ENCODE measurements at places on chromosomes 13 and 19. TPM values are rescaled to one million over a fixed set of nuclear protein-coding genes. Genes with fewer than 3 reads are reported as not detected.

Gene RXFP2
- total RNA-seq, result not detected

- no peak for DNase-seq
- peaks cover 7% of the 10 kb centered on the region for H3K4me1 ChIP-seq
- peaks cover 4% of the 10 kb centered on the region for H3K27me3 ChIP-seq
- H3K36me3 ChIP-seq, result no peaks in the 10 kb centered on the region
- no peak overlapping the region for H3K27ac ChIP-seq
- no peak overlapping the region for H3K4me3 ChIP-seq
These were observed 108.9 kb downstream of the DNAJC15 start for GRCh38 chr13:43132257-43132656.

DNA sequence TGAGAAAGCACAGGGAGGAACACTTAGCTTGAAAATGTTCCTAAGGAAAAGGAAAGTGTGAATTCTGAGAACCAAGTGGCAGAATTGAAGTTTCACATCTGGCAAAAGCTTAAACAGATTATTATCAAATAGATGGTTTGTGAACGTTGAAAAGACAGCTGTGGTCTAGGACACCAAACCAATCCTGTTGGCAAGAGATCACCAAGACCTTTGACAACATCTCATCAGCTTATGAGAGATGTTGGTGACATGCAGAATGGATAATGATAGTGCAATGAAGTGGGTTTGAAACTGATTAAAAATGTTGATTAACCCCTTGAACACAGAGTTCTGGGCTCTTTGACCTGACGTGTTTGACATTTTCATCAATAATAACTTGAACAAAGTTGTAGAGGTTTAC, 74.6 kb upstream of the GPR183 start:
- peaks cover 93% of the 10 kb centered on the region for H3K4me1 ChIP-seq
- peak overlapping the region; percentile 14 for H3K4me3 ChIP-seq
- DNase-seq, result no peak
- peaks cover 5% of the 10 kb centered on the region for H3K36me3 ChIP-seq
- H3K27me3 ChIP-seq, result no peaks in the 10 kb centered on the region
- H3K27ac ChIP-seq, result no peak overlapping the region

GRCh38 chr19:39858541-39858940, 12.4 kb upstream of the FBL start:
- H3K4me1 ChIP-seq, result no peaks in the 10 kb centered on the region
- H3K36me3 ChIP-seq, result no peaks in the 10 kb centered on the region
- H3K4me3 ChIP-seq, result no peak overlapping the region
- no peak overlapping the region for H3K27ac ChIP-seq

Gene ADM5
- 6.9 TPM for total RNA-seq

- peaks cover 22% of the 10 kb centered on the region for H3K4me1 ChIP-seq
- no peaks in the 10 kb centered on the region for H3K36me3 ChIP-seq
- peak overlapping the region; percentile 50 for H3K4me3 ChIP-seq
These were observed 596 bp upstream of the GJB2 start for GRCh38 chr13:20193162-20193906.

- peaks cover 72% of the 10 kb centered on the region for H3K4me1 ChIP-seq
- no peaks in the 10 kb centered on the region for H3K36me3 ChIP-seq
- DNase-seq, result no peak
These were observed 40.8 kb downstream of the RCBTB2 start for GRCh38 chr13:48492096-48492440.

DNA sequence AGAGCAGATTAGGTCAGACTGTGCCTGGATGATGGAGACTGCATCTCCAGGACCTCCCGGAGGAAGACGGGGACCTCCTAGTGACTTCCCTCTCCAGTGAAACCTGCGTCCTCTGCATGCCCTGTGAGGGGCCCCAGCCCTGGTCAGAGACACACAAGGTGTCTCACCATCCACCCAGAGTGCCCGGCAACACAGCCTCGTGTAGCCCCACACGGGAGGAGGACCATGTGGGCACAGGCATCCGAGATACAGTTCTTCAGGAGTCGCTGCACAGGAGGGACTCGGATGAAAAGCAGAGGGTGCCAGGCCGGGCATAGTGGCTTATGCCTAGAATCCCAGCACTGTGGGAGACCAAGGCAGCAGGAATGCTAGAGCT, 64.8 kb downstream of the PEPD start:
- no peaks in the 10 kb centered on the region for H3K27me3 ChIP-seq
- H3K4me3 ChIP-seq, result no peak overlapping the region
- H3K27ac ChIP-seq, result no peak overlapping the region
- no peaks in the 10 kb centered on the region for H3K4me1 ChIP-seq
- no peak for DNase-seq

DNA sequence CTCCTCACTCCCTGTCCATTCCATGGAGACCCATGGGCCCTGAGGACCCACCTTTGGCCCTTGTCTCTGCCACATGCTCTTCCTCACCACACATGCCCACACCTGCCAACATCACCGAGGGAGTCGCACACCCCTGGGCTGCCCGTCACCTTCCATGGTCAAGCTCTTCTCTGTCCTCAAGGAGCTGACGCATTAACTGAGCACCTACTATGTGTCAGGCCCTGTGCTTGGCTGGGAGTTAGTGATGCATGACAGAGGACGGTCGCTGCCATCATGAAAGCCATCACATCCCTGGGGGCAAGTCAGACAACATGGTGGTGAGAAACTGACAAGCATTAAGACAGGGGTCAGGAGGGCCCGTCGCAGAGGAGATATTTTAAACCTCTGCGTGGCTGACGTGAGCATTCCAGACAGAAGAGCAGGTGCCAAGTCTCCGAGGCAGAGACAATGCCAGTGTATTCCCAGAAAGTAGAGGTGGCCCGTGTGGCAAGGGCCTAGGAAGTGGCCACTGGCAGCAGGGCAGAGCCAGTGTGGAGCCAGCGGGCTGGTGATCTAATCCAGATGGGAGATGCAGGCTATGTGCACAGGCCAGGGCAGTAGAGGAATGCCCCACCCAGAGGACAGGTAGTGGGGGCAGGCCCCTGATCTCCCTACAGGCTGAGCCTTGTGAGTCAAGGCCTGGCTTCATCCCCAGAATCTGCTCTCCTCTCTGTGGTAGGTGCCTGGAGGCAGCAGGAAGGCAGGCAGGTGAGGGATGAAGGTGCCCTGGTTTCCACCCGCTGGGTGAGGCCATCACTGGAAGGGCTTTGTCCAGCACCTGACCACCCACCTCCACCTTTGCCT, 21.2 kb downstream of the ELAVL1 start:
- H3K4me3 ChIP-seq, result no peak overlapping the region
- H3K4me1 ChIP-seq, result no peaks in the 10 kb centered on the region
- no peak overlapping the region for H3K27ac ChIP-seq
- H3K36me3 ChIP-seq, result peaks cover 33% of the 10 kb centered on the region

GRCh38 chr13:51249770-51250741, 27.9 kb downstream of the FAM124A start:
- DNase-seq, result no peak
- H3K4me3 ChIP-seq, result no peak overlapping the region
- no peak overlapping the region for H3K27ac ChIP-seq
- H3K36me3 ChIP-seq, result no peaks in the 10 kb centered on the region

GRCh38 chr13:21590231-21590630, 13.7 kb downstream of the MICU2 start:
- peaks cover 4% of the 10 kb centered on the region for H3K4me1 ChIP-seq
- no peak overlapping the region for H3K27ac ChIP-seq
- no peaks in the 10 kb centered on the region for H3K36me3 ChIP-seq
- H3K4me3 ChIP-seq, result no peak overlapping the region
- no peak for DNase-seq
- no peaks in the 10 kb centered on the region for H3K27me3 ChIP-seq

Gene SYCN
- total RNA-seq, result not detected

GRCh38 chr19:42068361-42068755, 1.6 kb downstream of the GRIK5 start:
- H3K36me3 ChIP-seq, result no peaks in the 10 kb centered on the region
- DNase-seq, result no peak
- H3K4me1 ChIP-seq, result no peaks in the 10 kb centered on the region
- peaks cover 16% of the 10 kb centered on the region for H3K27me3 ChIP-seq

GRCh38 chr13:29436291-29436690, 159.2 kb downstream of the SLC7A1 start:
- no peaks in the 10 kb centered on the region for H3K4me1 ChIP-seq
- H3K4me3 ChIP-seq, result no peak overlapping the region
- H3K36me3 ChIP-seq, result no peaks in the 10 kb centered on the region
- no peak overlapping the region for H3K27ac ChIP-seq

DNA sequence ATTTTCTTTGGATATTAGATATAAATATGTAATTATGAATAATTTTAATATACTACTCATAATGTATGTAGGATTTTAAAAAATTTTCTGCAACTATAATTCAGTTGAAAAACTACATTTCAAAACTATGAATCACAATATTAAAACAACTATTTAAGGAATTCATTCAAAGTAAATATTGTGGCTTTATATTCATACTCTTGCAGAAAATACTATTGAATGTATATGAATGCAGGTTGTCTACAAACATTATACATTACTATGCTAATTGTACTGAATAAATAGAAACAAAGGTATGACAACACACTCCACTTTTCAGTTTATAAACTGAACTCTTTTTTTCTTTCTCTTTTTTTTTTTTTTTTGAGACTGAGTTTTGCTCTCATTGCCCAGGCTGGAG, 14.2 kb downstream of the ZNF91 start:
- H3K4me3 ChIP-seq, result no peak overlapping the region
- H3K4me1 ChIP-seq, result peaks cover 11% of the 10 kb centered on the region
- DNase-seq, result no peak

DNA sequence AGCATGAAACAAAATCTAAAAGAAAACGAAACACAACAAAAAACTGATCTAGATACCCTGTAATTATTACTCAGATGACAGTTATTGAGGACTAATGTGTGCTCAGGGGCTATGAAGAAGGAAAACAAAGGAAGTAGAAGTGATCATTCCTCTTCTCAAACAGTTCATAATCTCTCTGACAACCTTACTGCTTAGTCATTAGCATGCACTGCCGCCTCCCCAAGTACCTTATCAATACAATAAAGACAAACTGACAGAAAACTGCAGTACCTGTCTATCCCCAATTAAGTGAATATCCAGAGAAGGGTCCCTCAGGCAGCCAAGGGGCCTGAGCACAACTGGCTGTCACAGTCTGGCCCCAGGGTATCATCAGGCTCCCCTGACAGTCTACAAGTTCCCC, 22.0 kb upstream of the POU4F1 start:
- no peak overlapping the region for H3K4me3 ChIP-seq
- no peak overlapping the region for H3K27ac ChIP-seq
- no peaks in the 10 kb centered on the region for H3K4me1 ChIP-seq

DNA sequence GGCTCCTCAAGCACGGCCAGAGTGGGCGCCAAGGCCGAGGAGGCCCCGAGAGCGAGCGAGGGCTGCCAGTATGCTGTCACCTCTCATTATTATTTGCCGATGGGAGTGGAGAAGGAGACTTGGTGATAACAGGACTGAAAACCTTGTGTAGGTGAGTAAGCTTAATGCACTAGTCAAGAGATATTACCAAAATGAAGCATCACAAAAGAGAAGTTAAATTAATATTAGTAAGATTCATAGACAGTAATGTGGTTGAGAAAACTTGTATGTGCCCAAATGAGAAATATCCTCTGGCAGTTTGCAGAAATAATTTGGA, 204.5 kb upstream of the SLITRK1 start:
- DNase-seq, result no peak
- no peaks in the 10 kb centered on the region for H3K27me3 ChIP-seq
- H3K4me3 ChIP-seq, result no peak overlapping the region
- H3K4me1 ChIP-seq, result no peaks in the 10 kb centered on the region

GRCh38 chr13:69319656-69320055, 788.0 kb upstream of the ATXN8OS start:
- H3K27me3 ChIP-seq, result no peaks in the 10 kb centered on the region
- no peaks in the 10 kb centered on the region for H3K4me1 ChIP-seq
- no peak overlapping the region for H3K4me3 ChIP-seq
- no peak overlapping the region for H3K27ac ChIP-seq
- H3K36me3 ChIP-seq, result no peaks in the 10 kb centered on the region
